Stimulated activated CD8-positive, alpha-beta memory T cell treated with anti-CD3 and anti-CD28 coated beads, Interleukin-7, amount 100 ng/mL, for 24 hours (primary cell): ENCODE measurements at places on chromosomes 6 and 20.

- no peak for DNase-seq
These were observed 167.6 kb downstream of the PLCB4 start for GRCh38 chr20:9236458-9236857.

DNA sequence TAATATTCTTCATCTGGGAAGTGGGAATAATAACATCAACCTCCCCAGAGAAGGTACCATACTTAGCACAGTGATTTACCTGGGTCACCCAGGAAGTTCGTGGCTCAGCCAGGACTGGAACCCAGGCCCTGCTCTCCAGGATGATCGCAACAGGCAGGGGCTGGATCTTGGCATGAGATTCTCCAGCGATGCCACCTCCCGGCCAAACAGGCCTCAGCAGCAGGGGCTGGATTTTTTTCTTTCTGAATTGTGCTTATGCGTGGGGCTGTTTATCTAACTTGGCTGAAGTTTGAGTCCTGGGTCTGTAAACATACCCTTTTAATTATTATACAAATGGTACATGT lies 129.5 kb upstream of the PTPN1 start:
- DNase-seq: no peak

GRCh38 chr6:104702126-104702841 lies 157.4 kb downstream of the HACE1 start:
- no peak for DNase-seq

GRCh38 chr6:111361648-111362047 lies 121.4 kb downstream of the REV3L start:
- no peak for DNase-seq

- DNase-seq: no peak
These were observed 178.3 kb downstream of the THBS2 start for GRCh38 chr6:169075211-169075914.

DNA sequence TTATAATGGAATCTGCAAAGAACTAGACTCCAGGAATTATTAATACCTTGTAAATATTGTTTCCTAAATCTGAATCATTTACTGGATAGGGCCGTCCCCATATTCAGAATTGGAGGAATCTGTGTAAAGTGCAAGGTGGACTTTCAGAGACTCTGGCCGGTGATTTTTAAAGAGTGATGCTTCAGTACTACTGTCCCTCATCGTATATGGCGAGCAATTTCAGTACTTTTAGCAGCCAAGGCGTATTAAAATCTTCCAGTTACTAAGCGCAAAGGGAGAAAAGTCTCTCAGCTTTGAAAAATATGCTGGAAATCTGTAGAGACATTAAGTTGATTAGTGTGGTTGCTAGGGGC lies 483 bp downstream of the SMIM26 start:
- DNase-seq: no peak

DNA sequence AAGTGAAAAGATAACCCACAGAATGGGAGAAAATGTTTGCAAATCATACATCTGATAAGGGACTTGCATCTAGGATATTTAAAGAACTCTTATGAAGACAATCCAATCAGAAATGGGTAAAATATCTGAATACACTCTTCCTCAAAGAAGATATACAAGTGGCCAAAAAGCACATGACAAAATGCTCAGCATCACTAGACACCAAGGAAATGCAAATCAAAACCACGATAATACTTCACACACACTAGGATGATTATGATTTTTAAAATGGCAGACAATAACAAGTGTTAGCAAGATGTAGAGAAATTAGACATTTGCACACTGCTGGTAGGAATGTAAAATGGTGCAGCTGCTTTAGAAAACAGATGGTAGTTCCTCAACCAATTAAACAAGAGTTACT lies 34.8 kb upstream of the SIRT5 start:
- no peak for DNase-seq

DNA sequence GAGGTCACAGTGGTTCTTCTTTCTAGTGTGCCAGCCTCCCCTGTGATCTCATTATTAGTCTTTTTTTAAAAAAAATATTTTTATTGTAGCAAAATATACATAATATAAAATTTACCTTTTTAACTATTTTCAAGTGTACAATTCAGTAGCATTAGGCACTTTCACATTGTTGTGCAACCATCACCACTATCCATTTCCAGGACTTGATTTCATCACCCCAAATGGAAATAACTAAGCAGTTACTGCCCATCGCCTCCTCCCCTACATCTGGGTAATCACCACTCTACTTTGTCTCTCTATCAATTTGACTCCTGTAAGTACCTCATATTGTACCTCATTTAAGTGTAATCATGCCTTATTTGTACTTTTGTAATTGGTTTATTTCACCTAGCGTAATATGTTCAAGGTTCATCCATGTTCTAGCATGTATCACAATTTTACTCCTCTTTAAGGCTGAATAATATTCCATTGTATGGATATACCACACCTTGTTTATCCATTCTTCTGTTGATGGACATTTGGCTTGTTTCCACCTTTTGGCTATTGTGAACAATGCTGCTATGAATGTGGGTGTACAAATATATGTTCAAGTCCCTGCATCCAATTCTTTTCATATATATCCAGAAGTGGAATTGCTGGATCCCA lies 68.6 kb upstream of the FYN start:
- DNase-seq: no peak

DNA sequence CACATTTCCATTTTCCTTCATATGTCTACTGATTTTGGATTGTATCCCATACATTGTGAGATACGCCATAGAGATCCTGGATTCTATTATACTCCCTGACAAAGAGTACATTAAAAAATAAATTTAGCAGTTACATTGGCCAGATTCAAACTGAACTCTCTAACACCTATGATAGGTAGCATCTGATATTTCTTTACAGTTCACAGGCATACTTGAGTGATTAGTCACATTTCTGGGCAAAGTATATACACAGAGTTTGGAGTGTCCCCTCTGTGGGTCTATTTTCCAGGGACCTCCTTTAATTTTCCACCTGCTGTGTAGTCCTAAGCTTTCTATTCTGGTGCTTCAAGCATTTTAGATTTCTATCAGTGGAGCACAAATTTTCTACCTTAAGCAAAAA lies 96.4 kb downstream of the TBC1D32 start:
- DNase-seq: no peak

DNA sequence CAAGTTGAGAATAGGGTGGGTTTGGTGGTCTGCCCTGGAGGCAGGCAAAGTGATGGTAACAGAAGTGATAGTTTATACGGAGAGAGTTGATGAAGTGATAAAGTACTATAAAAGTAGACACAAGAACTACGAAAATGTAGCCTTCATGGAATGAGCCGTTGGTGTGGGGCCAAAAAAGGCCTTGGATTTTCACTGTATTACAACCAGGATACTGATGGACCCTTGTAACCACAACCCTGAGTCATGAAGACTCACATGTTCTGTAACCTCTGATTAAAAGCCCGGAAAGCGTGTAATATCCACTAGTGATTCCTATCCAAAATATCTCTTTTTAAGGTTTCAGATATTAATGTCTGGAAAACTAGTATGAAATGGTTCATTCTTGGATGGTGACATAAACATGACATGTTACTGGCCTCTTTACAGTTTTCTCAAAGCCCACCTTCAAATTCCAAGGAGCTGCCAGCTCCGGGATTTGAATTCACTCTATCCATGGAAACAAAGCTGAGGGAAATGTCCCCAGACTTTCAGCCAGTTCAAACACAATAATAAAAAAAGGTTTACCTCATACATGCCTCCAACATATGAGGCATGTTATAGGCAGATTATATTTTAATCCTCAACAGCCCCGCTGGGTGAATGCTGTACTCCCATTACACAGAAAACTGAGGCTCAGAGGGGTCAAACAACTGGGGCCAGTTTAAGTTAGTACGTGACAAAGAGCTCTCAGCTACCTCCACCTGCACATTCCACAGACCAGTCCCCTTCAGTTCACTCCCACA lies 55.4 kb downstream of the MRPL14 start:
- no peak for DNase-seq

DNA sequence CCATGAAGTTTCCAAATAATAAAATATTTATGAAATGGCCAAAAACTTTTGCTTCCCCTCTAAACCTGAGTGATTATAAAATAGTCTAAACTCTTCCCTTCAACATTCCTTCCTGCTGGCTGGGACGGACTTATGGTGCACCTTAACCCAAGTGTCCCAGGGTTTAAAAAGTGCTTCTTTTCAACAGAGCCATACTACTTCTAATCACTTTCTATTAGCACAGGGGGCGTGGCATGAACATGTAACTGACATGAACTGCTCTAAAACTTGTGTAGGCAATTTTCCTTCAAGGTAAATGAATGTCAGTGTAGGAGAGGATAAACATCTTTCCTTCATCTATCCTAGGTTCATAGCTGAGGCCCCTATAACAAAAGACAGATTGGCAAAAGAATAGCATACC lies 163.6 kb upstream of the RIMS1 start:
- no peak for DNase-seq

GRCh38 chr20:51404297-51405060 lies 138.0 kb downstream of the NFATC2 start:
- DNase-seq: peak; percentile 74

GRCh38 chr6:38337819-38338465 lies 301.8 kb downstream of the BTBD9 start:
- DNase-seq: no peak

GRCh38 chr6:70241031-70241430 lies 61.9 kb downstream of the COL9A1 start:
- DNase-seq: no peak

- DNase-seq: no peak
These were observed 29.7 kb downstream of the RPP40 start for GRCh38 chr6:4973982-4974745.

DNA sequence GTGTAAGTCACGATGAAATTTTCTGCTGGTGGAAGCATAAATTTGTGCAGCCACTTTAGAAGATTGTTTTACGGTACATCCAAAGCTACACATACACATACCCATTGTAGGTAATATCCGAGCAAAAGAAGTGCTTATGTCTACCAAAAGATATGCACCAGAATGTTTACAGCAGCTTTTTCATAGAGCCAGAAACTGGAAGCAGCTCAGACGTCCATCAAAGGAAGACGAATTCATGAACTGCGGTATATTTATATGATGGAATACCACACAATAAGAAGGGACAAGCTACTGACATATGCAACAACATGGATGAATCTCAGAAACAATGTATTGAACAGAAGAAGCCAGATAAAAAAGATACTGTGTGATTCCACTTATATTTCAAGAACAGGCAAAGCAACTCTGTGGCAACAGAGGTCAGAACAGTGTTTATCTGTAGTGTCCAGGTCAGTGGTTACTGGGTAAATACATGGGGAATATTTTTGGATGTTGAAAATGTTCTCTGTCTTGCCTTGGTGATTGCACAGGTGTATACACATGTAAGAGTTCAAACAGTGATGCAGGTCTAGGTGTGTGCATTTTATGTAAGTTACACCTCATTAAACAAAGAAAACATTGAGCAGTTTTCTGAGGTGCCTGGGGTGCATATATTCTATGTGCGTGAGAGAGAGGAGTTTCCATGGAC lies 51.9 kb upstream of the EXOC2 start:
- DNase-seq: no peak

GRCh38 chr6:683742-684440 lies 9.0 kb downstream of the EXOC2 start:
- DNase-seq: no peak

GRCh38 chr20:6576726-6577125 lies 190.8 kb upstream of the BMP2 start:
- DNase-seq: no peak

- DNase-seq: no peak
These were observed 850.9 kb downstream of the TFAP2A start for GRCh38 chr6:9564021-9564420.

GRCh38 chr20:25863536-25864325 lies 167.1 kb upstream of the ZNF337 start:
- DNase-seq: no peak

- no peak for DNase-seq
These were observed 109.0 kb upstream of the TRAF3IP2 start for GRCh38 chr6:111714416-111715270.

DNA sequence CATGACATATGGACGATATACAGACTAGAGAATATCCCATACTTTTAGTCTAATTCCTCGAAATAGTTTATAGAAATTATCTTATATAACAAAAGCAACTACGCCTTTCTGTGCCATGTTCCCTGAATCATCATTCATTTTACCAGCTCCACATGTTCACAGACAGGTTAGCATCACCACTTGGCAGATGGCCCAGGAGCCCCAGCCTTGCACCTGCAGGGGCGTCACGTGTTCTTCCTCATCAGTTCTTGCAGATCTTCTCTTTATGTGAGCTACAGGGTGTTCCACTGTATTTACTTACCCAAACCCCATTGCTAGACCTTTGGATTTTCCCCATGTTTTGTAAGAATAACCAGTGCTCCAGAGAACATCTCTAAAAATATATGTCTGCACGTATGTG lies 12.6 kb upstream of the BNIP5 start:
- no peak for DNase-seq

DNA sequence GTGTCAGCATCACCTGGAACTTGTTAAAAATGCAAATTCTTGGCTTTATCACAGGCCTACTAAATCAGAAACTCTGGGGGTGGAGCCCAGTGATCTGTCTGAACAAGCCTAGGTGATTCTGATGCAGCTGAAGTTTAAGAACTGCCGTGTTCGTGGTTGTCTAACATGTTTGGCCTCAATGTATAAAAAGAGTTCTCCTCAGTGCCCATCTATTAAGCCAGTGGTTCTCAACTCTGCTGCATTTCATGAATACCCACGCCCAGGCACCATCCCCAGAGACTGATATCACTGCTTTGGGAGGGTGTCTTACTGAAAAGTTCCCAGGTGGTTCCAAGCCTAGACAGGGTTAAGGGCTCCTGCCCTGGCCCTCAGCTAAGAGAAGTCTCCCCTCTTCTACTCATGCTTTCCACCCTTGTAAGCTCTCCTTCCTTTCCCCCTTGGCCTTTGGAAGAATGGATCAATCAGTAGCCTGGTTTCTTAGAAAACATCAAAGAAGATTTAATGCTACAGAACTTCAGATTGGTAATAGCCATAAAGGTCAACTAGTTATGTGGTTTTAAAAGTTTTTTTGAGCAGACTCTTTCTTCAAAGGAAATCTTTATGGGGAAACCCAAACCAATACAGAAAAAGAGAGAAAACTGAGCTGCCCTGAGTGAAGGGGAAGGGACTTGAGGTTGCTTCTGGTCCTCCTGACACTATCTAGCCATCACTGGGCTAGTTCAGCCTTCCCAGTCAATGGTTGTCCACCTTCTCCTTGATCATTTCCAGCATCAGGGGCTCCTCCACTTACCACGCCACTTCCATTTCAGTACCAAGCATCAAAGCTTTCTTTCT lies 38.9 kb upstream of the TNFAIP3 start:
- no peak for DNase-seq

DNA sequence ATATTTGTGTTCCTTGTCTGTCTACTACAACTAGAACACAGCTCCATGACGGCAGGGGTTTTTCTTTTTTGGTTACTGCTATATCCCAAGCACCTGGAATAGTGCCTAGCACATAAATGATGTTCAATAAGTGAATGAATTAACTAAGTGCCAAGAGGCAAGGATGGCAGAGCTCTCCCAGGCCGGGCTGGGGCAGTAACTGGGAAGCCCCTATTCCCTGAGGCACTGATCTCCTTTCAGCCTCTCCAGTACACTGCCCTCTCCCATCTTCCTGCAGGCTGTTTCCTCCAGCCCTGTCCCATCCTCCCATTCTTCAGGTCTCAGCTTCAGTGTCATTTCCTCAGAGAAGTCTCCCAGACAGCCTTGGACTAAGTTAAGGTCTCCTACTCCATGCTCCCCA lies 29.0 kb upstream of the SPDEF start:
- DNase-seq: no peak

GRCh38 chr6:92521553-92521952 lies 897.8 kb downstream of the EPHA7 start:
- DNase-seq: no peak

GRCh38 chr6:92826633-92827032 lies 592.7 kb downstream of the EPHA7 start:
- DNase-seq: no peak

- DNase-seq: no peak
These were observed 46.6 kb downstream of the MOXD1 start for GRCh38 chr6:132354517-132355167.

- no peak for DNase-seq
These were observed 17.7 kb upstream of the FYN start for GRCh38 chr6:111890988-111891387.
